ENCODE measurements at places on chromosomes 11 and 22.
A peak's percentile ranks its signal among the peaks of the same experiment; 100 is the strongest.

- DNase-seq = no peak
Observed at GRCh38 chr22:42960531-42961399, 54.2 kb downstream of the PACSIN2 start.

DNA sequence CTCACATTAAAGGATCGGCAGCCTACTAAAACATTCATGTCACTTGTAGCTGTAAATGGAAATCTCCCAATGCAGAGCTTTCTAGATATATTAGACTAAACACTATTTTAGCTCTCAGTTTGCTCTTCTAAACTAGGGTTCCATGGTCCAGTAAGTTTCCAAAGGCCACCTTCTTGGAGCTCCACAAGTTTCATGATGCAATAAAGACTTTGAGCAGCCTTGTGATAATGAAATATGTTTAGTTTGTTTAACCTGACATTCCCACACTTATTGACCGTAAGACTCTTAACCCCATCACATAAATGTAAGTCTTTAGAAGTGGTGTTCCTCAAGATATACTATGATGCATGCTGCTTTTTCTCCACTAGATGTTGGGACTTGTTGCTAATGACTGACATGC, 87.7 kb downstream of the TRIM44 start:
- no peak for DNase-seq

DNA sequence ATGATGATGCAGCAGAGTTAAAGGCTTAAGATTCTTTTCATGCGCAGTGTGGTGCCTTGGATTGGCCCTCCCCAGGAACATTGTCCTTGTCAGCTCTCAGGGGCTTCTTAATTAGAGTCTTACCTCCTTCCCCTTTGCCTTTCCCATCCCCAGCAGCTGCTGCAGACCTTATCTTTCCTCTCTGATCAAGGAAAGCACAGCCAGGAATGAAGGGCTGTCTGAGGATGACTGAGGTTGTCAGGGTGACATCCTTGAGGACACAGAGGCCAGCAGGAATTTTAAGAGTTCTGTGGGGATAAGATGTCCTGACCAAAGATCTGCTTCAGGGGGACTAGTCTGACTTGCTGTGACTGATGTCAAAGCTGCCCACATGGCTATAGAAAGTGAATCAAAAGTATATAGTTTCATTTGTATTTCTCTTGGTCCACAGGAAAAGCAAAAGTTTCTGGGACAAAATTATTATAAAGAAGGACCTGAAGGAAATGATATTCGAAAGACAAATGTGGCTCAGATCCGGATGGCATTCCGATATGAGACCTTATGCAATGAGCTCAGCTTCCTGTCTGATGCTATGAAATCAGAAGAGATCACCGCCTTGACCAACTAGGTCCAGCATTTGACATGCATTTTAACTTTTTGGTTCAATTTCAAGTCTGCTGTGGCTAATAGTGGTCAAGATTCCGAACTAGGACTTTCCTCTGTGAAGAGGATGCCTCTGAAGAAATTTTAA, 35.5 kb downstream of the RNF141 start:
- no peak for DNase-seq

DNA sequence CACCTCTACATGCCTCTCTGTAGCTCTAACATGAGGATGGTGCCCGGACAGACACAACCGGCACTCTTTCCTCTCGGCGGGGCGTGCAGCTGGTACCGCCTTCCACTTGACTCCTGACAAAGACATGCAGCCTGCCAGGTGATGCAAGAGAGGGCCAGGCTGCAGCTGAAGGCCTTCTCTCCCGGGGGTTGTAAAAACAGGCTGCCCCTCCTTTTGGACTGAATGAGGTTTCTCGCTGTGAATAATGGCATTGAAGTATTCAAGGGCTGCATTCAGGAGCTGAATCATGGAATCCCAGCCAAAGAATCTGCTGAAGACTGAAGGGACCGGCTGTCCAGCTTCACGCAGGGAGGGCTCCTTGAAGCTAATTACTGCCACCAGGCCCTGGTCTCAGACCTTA, 110.9 kb downstream of the GALNT18 start:
- no peak for DNase-seq

DNA sequence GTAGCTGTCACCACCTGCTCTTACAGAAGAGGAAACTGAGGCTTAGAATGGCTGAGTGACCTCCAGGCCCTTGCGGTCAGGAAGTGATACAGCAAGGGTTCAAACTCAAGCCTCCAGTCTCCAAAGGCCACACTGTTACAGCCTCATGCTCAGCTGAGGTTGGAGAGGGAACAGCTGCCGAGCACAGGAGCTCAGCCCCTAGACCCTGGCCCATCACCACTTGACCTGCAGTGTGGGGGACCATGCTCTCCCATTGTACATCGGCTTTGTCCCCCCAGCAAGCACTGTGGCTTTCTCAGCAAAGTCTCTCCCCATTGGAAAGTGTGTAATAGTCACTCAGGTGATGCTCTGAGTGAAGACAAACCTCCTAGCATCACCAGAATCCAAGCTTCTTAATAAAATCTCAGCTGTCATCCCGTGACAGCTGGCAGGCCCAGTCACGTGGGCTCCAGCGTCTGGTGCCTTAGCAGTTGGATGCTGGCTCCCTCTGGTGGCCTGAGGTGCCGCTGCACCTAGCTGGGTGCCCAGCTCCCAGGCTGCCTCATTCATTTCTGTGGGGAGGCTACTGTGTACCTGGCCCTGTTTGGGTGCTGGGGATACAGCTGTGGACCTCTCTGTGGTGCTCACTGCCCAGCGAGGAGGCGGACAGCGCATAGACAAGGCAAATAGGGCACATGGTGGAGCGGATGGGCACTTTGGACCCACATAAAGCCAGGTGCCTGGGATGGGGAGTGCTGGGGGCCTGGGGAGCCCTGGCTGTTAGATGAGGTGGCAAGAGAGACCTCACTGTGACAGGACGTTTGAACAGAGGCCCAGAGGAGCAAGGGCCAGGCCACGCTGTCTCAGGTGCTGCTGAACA, 19.1 kb upstream of the MYRF start:
- peak; percentile 85 for DNase-seq

- DNase-seq = no peak
Observed at GRCh38 chr11:41457216-41458014, 2.0 kb downstream of the LRRC4C start.

DNA sequence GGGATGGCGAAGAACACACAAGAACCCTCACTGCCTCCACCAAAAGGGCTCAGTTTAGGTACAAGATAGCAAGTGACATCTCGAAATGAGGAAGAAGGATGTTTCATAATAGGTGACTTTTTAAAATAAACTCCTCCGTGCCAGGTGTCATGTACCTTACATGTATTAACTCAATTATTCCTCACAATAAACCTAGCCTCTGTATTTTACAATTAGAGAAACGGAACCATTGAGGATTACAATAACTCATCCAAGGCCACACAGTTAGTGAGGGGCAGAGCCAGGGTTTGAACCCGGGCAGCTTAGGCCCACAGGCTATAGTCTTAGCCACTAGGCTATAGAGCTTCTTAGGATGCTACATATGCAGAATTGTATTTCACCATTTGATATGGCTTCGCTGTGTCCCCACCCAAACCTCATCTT, 965 bp upstream of the PAMR1 start:
- DNase-seq = no peak

DNA sequence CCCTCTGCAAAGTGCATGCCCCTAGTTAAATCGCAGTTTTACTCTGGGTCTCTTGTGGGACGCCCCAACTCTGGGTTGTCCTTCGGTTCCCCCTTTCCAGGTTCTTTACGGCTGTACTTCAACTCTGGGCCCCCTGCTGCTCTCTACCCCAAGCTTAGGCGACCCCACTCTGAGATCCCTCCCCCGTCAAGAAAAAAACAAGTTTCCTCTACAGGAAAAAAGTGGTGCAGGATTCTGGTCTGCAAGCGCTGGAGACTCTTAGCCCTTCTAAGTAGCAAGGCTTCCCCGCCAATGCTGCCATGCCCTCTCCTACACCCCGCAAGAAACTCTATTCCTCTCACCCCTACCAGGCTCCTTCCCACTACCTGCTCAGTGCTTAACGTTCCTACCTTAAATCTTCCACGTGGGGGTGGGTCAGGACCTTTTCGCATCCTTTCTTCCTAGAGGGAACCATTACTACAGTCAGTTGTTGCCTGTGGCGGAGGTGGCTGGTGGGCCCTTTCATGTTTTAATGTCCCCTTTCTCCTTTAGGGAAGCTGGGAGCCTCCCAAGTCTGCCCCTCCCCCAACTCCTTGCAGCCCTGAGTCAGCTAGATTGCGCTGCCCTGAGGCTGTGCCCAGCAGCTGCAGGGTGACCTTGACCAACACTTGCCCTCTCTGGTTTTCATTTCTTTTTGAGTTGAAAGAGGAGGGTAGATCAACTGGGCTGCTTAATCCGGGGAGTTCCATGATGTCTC, 1.4 kb downstream of the NEFH start:
- no peak for DNase-seq

- DNase-seq = no peak
Observed at GRCh38 chr11:133386262-133386661, 146.0 kb downstream of the OPCML start.

- peak; percentile 46 for DNase-seq
Observed at GRCh38 chr11:117002639-117003299, 95.5 kb downstream of the SIK3 start.

DNA sequence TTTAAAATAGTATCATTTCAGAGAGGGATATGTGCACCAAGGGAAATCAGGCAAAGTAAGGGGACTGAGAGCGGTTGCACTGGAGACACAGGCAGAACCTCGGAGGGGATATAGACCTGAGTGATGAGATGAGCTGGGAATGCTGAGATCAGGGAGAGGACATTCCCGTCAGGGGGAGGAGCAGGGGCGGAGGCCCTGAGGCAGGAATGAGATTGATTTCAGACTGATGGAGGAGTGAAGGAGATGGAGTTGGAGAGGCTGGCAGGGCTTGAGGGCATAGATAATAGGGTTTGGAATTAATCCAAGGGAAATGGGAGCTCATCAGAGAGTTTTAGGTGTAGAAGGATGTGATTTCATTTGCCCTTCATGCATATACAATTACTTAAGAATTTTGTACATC, 13.2 kb downstream of the CD6 start:
- DNase-seq = peak; percentile 31

DNA sequence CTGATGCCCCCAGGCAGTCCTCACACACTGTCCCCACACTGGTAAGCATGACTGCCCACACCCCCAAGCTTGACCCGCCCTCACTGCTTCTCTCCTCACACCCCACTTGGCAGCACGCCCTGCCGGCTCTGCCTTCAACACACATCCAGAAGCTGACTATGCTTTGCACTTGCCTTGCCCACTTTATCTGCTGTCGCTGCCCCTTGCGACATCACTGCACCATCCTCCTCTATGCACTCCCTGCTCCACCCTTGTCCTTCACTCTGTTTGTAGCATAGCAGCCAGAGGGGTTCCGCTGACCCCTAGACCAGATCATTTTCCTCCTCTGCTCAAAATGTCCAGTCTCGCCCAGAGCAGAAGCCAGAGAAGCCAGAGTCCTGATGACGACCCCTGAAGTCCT, 25.3 kb upstream of the SLC25A1 start:
- no peak for DNase-seq

All from activated T-cell treated with anti-CD3 and anti-CD28 coated beads, Interleukin-2, amount 50 U/mL, for 48 hours (primary cell).